ENCODE measurements at places on chromosomes 7 and 10.

DNA sequence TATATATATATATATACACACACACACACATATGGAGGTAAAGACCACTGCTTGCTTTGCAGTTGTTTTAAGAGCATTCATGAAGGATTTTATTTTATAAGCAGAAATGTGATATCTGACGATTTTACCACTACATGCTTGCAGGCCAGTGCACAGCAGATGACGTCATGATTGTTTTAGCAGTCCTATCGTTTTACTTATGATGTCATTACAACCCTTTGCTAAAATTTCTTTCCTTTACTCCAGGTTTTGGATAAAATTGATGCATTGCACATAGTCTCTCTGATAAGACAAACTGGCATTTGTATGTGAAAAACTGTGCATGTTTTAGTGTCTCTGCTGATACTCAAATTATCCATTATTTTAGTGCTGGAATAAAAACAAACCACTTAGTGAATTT, 9.2 kb downstream of the EGFR start:
- no peak for DNase-seq

- DNase-seq = no peak
Measured at GRCh38 chr7:1232623-1233332, at the start of gene UNCX. TSS of gene UNCX (plus strand) at chr7:1232872. CDS start at chr7:1233018, 146 bp downstream.

- no peak for DNase-seq
Measured at GRCh38 chr7:88358526-88358838, 51.8 kb upstream of the STEAP4 start.

DNA sequence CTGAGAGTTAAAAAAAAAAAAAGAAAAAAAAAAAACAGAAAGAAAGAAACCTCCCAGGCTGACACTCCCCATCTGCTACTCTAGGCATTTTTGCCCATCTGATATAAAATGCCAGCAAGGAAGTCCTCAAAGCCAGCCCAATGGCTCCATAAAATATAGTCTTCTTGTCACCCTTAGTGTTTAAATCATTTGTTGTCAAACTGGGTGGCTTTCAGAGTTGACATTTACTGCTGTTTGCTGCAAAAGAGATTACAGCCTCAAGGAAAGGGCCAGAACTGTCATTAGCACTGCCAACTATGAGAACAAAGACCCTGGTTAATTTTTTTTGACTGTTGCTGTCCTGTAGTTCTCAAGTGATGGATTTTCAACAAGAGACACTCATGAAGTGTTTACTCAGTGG, 86.5 kb downstream of the TRIL start:
- no peak for DNase-seq

DNA sequence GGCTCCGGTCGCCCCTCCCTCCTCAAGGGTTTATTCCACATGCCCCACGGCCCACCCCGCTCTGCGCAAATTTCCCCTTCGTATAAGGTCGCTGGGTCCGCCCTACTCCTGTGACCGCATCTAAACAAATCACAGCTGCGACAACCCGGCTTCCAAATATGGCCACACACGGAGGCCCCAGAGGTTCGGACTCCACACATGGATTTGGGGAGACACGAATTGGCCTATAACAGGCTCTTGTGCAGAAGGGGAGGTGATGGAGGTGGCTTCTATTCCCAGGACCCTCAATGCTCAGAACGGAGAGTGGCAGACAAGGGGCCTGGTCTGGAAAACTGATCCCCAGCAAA, 90.1 kb downstream of the FOXL3 start:
- no peak for DNase-seq

Measured in H1 (cell line).